Suppressor macrophage treated with lipopolysaccharide for 1 hour (primary cell): ENCODE measurements at places on chromosomes 4 and X.

- no peak for DNase-seq
Observed at GRCh38 chrX:139388254-139388653, 142.3 kb upstream of the F9 start.

DNA sequence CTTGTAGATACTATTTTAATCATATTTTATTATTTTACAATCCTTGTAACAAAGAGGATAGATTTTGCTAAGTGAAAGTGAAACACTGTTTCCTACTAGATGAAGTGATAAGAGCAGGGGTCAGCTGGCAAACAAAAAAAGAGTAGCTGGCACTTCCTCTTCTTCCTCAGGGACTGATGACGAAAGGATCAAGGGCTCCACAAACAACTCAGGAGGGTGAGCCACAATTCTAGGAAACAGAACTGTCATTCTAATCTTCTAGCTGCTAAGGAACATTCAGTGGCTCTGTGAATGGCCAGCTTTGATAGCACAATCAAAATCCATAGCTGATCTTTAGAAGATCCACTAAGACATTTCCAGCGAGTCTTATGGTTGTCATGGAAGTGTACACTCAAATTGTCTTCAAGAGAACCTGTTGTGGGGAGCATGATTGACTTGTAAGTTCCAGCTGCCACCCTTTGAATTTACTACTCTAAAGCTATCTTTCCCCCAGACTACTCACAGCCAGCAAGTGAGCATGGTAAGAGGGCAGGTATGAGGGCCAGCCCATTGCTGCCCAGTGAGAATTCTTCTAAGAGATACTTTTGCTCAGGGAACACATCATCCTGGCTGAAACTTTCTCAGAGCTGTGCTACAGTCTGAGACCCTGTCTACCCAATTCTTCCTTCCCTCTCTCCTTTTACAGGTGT is 275.7 kb upstream of the RASGEF1B start:
- peak; percentile 86 for DNase-seq

GRCh38 chr4:23884741-23885140 is 5.1 kb downstream of the PPARGC1A start:
- DNase-seq: no peak

GRCh38 chrX:110992611-110993010 is 103.4 kb upstream of the PAK3 start:
- peak; percentile 14 for DNase-seq

- DNase-seq: no peak
Observed at GRCh38 chr4:38582889-38583470, 81.0 kb upstream of the KLF3 start.

DNA sequence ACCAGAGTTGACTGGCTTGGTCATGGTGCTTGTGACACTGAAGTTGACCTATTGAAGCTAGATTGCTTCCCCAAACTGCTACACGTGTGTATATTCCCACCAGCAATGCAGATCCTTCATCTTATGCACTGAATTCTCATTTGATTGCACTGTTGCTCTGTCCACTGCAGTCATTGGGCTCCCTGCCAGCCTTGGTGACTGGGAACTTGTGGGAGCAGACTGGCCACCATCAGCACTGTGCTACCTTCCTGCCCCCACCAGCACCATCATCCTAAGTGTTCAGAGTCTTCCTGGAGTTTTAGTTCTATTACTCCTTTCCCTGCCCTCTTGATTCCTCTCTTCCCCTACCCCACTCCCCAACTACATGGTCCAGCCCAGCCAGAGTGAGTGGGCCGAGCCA is 117.7 kb upstream of the PRPS2 start:
- no peak for DNase-seq

GRCh38 chr4:146063143-146063542 is 112.4 kb upstream of the LSM6 start:
- no peak for DNase-seq

DNA sequence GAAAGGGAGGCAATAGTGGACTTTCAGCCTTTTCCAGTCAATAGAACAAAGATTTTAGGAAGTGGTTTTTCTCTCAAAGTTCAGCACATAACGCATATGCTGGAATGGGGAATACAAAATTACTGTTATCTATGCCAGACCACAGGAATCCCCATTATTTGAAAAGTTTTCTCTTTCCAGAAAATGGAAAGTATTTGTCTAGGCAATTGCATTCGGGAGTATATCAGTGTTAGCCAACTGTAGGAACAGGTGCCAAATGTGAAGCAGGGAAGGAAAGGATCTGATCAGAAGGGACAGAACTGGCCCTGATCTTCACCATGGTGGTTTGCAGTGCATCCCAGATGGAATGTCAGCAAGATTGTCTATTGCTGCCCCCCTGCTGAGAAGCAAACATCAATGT is 213.6 kb downstream of the CPE start:
- DNase-seq: no peak

DNA sequence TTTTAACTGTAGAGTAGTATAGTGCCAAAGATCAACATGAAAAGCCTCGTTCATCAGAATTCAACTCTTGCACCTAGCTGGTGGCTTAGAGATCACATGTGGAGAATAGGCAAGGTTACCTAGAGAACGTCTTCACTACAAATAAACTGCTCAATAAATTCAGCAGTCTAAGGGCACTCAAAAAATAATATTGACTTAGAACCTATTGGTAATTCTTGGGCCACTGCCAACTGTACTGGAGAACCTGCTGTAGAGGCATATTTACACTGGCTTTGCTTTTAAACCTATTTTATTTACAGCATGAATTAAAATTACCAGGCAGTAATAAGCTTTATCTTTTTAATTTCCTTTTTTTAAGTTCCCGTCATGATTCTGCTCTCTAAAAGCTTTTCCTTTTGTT is 343.7 kb downstream of the PDHA2 start:
- DNase-seq: no peak

DNA sequence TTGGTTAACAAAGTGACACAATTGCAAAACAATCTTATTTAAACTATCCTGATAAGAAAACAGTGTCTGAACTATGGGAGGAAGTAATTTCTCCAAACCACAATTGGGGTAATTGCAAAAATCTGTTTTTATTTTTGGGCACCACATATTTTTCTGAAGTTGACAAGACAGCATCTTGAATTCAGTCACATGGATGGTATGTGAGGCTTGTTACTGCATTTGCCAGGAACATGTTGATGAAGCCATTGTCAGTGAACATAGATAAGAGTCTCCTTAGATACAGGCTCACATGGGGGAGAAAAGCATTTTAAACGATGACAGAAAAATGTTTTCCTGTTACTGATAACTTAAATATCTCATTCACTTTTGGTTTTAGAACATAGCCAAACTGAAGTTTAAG is 5.5 kb upstream of the USP53 start:
- DNase-seq: no peak

DNA sequence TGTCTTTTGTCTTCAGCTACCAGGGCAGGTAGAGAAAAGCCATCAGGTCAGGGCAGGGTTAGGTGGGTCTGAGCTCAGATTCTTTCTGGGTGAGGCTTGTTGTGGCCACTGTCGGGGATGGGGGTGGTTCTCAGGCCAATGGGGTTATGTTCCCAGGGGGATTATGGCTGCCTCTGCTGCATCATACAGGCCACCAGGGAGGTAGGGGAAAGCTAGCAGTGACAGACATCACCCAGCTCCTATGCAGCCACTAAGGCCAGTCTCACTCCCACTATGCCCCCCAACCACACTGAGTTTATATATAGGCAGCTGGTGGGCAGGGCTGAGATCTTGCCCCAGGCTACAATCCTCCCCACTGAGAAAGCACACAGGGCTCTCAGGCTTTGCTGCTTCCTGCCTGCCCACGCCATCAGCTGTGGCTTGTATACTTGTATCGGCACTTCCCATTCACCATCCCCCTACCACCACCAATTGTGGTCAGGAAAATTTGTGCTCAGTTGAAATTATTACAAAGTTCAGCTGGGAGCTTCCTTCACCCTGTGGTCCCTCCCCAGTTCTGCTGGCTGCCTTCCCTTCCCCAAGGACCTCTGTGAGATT is 72.6 kb upstream of the PTPN13 start:
- peak; percentile 38 for DNase-seq

DNA sequence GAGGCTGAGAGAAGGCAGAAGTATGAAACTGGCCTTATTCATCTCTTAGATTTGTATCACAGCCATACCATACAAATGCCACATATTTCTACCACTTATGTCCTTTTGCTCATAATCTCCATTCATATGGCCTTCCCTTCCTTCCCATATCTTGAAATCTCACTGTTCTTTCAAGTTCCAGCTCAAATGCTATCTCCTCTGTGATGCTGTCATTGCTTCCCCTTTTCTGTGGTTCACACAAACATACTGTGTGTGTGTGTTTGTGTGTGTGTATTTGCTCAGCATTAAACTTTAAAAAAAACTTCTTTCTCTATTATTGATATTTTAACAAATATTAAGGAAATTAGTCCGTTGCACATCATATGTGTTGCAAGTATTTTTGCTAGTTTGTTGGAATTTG is 26.7 kb downstream of the PHKA1 start:
- DNase-seq: no peak

- no peak for DNase-seq
Observed at GRCh38 chr4:185256446-185256845, 47.0 kb downstream of the SNX25 start.

DNA sequence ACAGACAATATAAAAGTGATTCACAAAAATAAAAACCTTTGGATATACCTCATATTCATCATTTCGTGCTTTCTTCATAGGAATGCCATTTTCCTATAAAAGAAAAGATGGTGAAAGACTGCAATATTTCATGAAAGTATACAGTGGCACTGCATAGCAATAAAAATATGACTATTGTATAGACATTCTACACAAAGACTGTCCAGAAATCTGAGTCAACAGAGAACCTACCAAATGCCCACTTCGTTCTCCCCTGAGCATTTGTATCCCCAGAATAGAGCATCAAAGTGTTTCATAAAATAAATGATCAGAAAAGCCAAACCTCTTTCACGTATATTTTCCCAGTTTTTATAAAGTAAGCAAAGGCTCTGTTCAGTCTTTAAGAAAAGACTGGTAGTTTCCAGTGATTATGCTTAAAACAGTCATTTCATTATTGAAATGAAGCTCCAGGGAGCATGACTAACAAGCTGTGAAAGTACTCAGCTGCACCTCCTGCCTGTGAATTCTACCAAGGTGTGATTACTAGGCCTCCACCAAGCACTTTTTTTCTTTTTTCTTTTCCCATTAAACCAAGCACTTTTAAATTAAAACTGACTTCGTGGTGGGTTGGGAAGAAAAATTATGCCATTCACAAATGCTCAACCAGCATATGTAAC is 20.2 kb downstream of the PPA2 start:
- DNase-seq: no peak
